ENCODE measurements at places on chromosomes 12 and 14. TPM values are rescaled to one million over a fixed set of nuclear protein-coding genes. Genes with fewer than 3 reads are reported as not detected.

DNA sequence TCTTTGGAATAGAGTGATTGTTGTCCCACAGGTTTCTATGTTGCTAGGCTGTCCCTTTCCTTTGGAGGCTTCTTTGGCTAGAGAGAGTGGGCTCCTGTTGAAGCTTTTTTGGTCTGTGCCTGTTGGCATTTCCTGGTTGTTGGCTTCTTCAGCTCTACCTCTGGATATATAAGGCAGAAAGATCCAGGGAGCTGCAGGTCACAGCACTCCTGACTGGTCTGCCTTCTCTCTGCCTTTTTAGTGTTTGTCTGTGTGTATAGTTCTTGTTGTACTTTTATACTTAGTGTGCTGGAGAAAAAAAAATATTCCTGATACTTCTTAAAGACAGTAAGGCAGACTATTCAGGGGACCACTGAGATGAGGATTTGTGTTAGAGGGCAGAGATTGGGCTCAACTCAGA is 202.7 kb downstream of the FBXL14 start:
- no peak overlapping the region for H3K27ac ChIP-seq
- no peak overlapping the region for H3K4me3 ChIP-seq
- no peaks in the 10 kb centered on the region for H3K4me1 ChIP-seq
- H3K36me3 ChIP-seq: peaks cover 12% of the 10 kb centered on the region

- H3K4me1 ChIP-seq: peaks cover 2% of the 10 kb centered on the region
- no peaks in the 10 kb centered on the region for H3K27me3 ChIP-seq
- DNase-seq: no peak
- H3K4me3 ChIP-seq: no peak overlapping the region
These were observed 108.8 kb downstream of the TXNDC16 start for GRCh38 chr14:52443506-52443905.

- peaks cover under 1% of the 10 kb centered on the region for H3K4me1 ChIP-seq
- DNase-seq: no peak
- no peaks in the 10 kb centered on the region for H3K36me3 ChIP-seq
- H3K4me3 ChIP-seq: no peak overlapping the region
These were observed 155.6 kb upstream of the IFNG-AS1 start for GRCh38 chr12:67833602-67834001.

GRCh38 chr14:95953111-95953724 is 76.6 kb downstream of the TUNAR start:
- H3K27me3 ChIP-seq: peaks cover 6% of the 10 kb centered on the region
- no peak for DNase-seq
- no peaks in the 10 kb centered on the region for H3K4me1 ChIP-seq
- H3K27ac ChIP-seq: no peak overlapping the region
- no peak overlapping the region for H3K4me3 ChIP-seq

Gene BBOF1
- 1.7 TPM for total RNA-seq
